ENCODE measurements at places on chromosomes 1 and 21.

- peak; percentile 85 for DNase-seq
Measured at GRCh38 chr1:52403566-52404115, 582 bp downstream of the ORC1 start.

DNA sequence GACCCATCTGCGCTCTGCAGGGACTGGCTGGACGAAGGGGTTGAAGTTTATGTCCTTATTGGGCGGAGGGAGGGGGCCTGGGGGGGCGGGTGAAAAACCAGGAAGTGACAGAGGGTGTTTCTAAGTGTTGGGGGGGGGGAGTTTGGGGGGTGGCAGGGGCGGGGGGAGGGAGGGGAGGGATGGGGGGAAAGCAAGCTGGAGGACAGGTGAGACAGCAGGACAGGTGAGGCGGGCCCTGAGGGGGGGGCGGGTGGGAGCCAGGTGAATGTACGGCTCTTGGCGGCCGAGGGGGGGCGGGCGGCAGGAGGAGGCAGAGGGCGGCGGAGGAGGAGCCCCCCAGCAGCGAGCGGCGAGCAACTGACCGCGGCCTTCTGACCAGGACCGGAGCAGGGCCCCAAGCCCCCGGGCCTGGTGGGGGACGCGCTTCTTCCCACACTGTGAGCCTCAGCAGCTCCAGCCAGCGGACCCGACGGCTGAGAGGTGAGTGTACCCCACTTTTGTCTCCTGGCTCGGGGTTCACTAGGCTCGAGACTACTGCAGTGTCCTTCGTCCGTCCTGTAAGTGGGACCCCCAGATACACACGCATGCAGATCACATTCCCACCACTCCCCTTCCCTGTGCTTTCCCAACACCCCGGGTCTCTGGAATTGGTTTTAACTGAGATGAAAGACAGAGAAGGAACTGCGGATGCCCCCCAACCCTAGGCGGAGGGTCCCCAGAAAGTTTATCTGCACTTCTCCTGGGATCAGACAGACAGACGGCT, at the start of gene ZBTB7B:
TSS of gene ZBTB7B (plus strand) at position 339 of the 763 bp plus-strand sequence. CDS start 11,859 bp downstream, outside the sequence.
- DNase-seq: peak; percentile 51

DNA sequence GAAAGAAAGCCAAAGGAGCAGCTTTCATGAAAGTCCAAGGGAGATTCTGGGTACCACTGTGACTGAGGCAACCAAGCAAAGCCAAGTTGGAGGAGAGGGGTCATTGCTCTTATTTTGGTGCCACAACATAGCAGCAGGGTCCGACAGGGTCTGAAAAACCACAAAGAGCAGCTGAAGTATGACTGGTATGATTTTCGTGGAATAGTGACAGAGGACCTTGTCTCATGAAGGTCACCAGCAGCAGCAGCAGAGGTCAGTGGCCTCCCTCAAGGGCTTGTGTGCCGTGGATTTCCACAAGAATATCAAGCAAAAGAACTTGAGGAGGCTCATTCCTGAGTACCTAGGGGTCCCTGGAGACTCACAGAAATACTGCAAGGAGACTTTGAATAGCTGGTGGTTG, 160.9 kb upstream of the SYT6 start:
- DNase-seq: no peak

- DNase-seq: no peak
Measured at GRCh38 chr1:99758073-99758511, 8.3 kb downstream of the FRRS1 start.

- DNase-seq: no peak
Measured at GRCh38 chr1:220093361-220094015, 444 bp upstream of the IARS2 start.

- DNase-seq: no peak
Measured at GRCh38 chr1:15384301-15384901, 25.3 kb upstream of the EFHD2 start.

- DNase-seq: no peak
Measured at GRCh38 chr1:42860339-42861013, 14.1 kb downstream of the ZNF691 start.

GRCh38 chr1:224784265-224785039, 145.0 kb upstream of the DNAH14 start:
- peak; percentile 44 for DNase-seq

DNA sequence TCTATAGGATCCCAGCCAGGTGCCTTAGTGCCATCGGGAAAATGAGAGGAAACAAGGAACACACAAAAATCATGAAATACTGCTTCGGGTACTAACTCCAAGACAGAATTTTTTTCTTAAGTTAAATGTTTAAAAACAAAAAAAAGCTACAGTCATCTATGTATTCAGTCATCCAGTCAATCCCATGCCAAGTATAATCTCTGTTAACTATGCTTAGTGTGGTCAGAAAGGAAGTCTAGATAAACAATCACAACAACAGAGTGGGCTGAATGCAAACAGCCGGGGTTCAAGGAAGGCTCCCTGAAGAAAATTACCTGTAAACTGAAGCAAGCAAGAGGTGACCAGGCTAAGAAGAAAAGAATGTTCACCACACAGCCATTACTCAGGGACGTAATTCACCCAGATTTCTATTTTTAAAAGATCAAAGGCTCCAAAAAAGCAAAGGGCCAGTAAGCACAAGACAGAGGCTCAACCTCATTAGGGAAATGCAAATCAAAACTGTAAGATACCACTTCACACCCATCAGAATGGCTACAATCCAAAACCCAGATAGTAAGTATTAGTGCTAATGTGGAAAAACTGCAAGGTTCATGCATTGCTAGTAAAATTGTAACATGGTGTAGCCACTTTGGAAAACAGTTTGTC, 53.0 kb downstream of the RERE start:
- no peak for DNase-seq

DNA sequence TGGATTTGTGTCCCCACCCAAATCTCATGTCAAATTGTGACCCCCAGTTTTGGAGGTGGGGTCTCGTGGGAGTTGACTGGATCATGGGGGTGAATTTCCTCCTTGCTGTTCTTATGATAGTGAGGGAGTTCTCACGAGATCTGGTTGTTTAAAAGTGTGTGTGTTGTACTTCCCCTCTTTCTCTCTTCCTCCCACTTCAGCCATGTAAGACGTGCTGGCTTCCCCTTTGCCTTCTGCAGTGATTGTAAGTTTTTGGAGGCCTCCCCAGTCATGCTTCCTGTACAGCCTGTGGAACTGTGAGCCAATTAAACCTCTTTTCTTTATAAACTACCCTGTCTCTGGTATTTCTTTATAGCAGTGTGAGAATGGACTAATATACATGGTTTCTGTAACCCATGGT, 64.6 kb downstream of the RHOU start:
- DNase-seq: no peak

DNA sequence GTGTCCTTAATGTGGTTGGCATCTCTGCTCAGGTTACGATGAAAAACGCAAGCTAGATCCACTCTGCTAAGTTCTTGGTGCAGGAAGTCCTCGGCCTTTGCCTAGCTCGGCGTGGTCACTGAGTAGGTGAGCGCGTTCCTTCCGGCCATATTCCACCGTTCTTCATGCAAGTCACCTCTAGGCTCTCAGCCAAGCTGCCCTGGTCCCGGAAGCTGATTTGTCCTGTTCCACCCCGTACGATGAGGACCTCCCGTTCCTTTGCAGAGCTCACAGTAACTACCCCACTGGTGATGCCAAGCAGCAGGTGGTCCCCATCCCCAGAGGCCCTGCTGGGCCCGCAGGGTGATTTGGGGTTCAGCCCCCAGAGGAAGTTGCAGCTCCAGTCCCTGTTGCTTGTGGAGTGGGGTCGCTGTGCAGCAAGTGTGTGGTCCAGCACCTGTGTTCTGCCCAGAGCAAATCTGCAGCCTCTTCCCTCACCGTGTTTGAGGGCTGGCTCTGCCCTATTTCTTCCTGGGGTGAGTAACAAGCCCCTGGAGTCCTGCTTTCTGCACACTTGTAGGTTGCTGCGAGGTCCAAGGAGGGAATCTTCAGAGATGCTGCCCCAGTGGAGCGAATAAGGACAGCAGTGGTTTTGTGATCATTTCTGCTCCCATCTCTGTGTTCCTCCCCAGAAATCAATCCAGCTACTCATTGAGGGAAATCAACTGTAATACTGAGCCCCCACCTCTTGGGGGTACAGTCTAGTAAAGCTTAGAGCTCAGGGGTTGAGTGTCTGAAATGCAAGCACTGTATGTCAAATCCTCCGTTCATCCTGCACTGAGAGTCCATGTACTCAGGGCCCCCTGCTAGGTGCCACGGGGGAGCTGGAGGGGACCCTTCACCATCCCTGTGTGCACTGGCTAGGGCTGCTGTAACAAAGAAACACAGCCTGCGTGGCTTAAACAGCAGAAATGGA, 2.3 kb downstream of the UMODL1 start:
- DNase-seq: no peak

GRCh38 chr1:111992476-111992875, 3.0 kb upstream of the KCND3 start:
- DNase-seq: no peak

GRCh38 chr1:62110198-62110817, 84.3 kb upstream of the L1TD1 start:
- no peak for DNase-seq

DNA sequence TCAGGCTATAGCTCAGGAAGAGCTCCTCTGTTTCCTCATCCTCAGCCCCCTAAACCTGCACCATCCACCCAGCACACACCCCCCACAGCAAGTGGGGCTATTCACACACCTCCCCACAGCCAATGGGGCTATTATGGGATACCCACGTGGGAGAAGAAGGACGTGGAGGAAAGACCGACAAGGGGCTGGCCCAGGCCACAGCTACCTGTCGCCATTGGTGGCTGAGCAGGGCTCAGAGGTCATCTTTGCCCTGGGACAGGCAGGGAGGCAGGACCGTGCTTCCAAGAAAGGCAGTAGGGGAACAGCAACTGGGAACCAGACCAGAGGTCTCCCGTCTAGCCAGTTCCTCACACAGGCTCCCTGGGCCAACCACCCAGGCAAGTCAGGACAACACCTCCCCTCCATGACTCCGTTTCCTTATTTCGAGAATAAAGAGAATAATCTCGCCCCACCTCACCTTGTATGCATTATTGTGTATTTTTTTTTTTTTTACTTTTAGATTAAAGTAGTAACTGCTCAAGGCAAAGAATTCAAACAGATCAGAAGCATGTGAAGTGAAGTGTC, 92.3 kb upstream of the TARDBP start:
- DNase-seq: no peak

- no peak for DNase-seq
Measured at GRCh38 chr1:18485227-18485626, 4.5 kb downstream of the KLHDC7A start.

DNA sequence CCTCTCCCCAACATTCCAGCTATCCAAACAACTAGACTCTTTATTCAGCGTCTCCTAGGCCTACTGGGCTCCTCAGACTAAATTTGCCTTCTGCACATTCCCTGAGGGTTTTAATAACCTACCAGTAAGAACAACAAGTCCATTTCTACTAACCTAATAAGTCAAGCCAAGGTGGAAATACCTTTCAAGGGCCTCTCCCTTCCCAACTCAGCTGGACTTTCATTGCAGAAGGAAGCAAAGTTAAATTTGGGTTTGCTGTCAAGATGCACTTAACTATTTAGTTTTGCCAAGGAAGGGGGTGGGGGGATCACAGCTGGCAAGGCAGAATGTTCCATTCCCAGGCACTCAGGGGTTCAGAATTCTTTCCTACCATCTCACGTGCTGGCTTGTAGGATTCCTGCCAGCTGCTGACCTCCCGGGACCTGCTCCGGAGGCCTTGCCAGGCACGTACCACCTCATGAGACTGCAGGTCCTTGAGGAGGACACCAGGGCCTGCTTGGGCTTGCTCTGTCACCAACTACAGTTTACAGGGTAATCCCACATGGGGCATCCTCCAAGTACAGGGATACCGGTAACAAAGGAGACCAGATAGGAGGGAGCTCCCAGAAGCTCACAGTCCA, 29.8 kb downstream of the SLC30A1 start:
- no peak for DNase-seq

- no peak for DNase-seq
Measured at GRCh38 chr1:44240802-44241671, 27.8 kb downstream of the DMAP1 start.

DNA sequence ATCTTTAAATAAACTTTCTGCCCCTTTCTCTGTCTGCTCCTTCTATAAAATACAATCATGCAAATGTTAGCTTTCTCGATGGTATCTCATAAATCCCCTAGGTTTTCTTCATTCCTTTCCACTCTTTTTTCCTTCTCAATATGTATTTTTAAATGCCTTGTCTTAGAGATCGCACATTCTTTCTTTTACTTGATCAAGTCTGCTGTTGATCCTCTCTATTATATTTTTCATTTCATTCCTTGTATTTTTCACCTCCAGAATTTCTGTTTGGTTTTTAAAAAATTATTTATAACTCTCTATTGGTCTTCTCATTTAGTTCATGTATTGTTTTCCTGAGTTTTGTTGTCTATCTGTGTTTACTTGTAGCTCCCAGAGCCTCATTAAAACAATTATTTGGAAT, 36.0 kb downstream of the TNFSF4 start:
- DNase-seq: no peak

GRCh38 chr1:208848854-208849253, 604.7 kb upstream of the PLXNA2 start:
- DNase-seq: no peak

DNA sequence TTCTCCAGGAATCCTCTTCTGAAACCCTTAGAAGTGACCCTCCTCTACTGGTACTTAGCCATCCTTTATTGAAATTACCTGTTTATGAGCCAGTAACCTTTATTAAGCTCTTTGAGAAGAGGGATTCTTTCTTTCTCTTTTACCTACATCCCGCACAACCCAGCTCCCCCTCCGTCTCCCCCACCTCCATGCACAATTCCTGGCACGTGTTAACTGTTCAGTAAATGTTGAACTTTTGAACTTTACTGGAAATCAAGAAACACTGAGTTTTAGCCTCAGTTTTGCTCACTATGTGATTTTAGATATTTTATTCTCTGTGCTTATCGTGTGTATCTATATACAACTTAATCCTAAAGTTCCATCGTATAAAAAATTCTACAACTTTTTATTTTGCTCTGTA, 1.8 kb downstream of the TMED5 start:
- peak; percentile 16 for DNase-seq

DNA sequence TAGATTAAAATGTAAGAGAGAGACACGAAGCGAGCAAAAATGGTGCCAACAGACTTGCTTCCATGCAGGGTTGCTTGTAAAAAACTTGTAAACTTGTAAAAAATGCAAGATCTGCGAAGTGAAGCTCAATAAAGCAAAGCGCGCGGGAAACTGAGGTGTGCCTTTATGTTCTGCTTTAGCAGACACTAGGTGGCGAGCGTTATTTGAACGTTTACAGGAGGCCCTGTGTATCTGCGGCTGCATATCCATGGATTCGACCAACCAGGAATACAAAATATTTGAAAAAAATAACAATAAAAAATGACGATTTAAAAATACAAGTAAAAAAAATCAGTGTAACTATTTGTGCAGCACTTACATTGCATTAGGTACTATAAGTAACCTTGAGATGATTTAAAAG, 1.5 kb downstream of the UBE2G2 start:
- no peak for DNase-seq

DNA sequence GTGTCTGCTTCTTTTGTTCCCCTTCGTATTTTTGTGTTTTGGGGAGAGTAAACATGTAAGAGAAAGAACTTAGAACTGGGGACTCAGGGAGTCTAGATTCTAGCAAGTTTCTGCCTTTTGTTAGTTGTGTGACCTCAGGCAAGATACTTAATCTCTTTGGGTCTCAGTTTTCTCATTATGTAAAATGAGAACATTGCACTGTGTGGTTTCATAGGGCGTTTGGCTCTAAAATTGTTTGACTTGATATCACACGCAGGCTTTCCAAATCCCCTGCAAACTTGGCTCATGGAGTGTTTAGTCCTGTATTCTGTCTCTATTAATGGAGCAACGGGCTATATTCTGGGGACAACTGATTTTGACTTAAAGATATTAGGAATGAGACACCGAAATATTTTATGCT, 57.7 kb downstream of the NTNG1 start:
- DNase-seq: no peak

- no peak for DNase-seq
Measured at GRCh38 chr21:28602546-28602945, 390.1 kb downstream of the LTN1 start.
